ENCODE measurements at places on chromosomes 12 and 14.
A peak's percentile ranks its signal among the peaks of the same experiment; 100 is the strongest.

DNA sequence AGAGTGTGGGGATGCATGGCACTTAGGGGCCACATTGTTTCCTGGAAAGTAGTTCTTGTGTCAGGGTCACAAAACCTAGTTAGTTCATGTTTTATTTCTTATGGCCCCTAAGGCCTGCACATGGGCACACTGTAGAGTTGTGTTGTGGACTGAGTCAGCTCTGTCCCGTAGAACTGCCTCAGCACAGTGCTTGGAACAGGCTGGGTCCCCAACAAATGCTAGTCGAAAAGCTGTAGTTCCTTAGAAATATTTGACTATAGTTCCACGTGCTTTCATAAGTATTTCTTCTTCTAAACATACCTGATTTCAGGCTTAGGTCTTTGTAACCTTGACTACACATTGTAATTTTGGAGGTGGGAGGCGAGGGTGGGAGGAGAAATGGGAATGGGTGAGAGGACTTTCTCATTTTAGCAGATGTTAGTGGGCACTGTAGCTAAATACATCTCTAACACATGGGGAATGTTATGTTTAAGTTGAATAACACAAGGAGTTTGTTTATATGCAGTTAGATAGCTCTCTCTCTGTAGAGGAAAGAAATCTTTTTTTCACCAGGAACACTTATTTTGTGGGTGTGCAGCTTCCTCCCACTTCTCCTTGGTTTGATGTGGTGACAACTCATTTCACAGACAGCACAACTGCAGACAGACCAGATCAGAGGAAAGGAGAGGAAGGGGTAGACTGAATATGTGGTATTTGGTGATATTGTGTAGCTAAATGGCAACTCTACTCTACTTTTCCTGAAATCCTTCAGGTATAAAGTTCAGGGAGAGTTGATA, 39.5 kb upstream of the DACT1 start:
- no peak for DNase-seq

- DNase-seq = no peak
These were observed 35.7 kb downstream of the PAWR start for GRCh38 chr12:79655036-79655435.

DNA sequence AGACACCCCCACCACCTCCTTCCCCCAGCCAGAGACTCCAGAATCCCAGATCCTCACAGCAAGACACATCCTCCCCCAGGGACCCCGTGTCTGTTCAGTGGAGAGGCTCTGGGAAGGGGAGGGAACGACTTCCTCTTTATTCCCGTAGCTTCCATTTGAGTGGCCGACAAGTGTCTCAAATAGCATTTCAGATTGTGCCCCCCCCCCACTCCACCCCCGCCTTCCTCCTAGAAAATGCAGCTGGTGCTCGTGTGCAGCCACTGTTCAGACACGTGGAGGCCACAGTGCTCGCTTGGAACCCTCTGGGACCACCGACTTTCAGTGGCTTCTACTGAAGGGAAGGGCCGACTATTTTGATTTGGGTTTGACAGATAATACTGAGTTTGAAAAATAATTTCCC, 14.3 kb downstream of the PPP2R5C start:
- no peak for DNase-seq

DNA sequence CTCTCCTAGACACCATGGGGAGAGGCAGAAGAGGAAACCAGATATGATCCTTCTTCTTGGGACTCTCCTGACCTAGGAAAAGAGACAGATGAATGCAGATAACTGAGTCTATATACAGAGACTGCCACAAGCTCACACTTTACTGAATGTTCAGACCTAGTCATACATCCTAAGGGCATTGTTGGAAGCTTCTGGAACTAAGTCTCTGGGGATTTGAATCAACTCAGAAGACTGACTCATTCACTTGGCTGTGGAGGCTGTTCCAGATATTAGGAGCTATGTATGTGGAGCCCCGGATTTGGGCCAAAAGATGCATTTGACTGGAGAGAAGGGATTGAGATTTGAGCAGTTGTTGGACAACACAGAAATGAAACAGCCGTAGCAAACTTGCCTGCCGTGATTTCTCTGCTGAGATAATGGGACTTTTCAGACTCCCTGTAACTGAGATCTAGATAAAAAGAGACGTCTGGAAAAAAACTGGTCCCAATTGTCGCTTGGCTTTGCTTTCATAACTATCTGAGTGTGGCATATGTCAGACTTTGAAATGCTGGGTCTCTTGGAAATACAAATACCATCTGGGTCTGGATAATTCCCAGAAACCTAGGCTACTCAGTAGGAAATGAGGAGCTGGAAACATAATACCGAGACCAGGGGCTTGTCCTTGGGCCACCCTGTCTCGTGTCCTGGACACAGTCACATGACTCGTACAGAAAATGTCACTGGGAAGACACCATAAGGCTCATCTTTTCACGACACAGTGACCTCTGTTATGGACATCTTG, 396.8 kb downstream of the NUAK1 start:
- no peak for DNase-seq

- peak; percentile 49 for DNase-seq
These were observed 200.3 kb upstream of the CAND1 start for GRCh38 chr12:67068761-67069450.

- no peak for DNase-seq
These were observed 42.9 kb downstream of the GPR135 start for GRCh38 chr14:59422069-59422881.

DNA sequence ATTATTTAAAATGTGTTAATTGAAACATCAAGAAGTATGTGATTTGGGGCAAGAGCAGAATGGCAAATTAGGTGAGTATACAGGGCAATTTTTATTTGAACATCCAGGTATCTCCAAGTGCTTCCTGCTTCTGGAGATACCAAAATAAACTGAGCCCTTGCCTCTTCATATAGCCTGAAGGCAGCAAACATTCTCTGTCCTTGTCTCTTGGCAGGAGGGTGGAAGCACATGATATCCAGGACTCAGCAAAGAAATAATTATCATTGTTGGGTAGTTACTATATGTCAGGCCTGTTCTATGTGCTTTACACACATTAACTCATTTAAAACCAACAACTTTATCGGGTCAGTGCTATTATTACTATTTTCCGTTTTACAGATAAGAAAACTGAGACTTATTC, 12.5 kb downstream of the LIN7A start:
- no peak for DNase-seq

DNA sequence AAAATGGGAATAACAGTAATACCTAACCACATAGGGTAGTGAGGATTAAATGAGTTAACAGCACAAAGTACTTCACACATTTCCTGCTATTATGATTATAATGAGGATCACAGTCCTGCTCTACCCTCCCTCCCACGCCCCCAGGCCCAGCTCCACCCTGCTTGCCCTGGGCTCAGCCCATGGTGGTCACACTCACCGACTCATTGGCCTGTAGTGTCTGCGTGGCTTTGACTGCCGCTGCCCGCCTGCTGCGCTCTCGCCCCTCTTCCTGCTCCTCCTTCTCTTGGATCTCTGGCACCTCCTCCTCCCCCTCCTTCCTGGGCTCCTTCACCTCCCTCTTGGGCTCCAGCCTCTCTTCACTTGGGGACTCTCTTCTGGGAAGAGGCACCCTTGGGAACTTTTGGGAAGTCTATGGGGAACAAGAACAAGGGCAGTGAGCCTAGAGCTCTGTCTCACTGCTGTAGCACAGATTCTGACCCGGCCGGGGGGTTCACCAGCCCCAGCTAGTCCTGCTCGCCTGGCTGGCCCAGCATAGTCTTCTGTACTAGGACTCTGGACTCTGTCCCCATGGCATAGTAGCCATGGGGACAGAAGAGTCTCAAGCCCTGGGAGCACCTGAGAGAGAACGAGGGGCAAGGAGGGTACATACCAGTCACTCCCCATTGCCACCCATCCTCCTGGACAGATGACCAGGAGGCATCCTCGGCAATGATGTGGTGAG, 7.1 kb upstream of the PNMA1 start:
- DNase-seq = no peak

DNA sequence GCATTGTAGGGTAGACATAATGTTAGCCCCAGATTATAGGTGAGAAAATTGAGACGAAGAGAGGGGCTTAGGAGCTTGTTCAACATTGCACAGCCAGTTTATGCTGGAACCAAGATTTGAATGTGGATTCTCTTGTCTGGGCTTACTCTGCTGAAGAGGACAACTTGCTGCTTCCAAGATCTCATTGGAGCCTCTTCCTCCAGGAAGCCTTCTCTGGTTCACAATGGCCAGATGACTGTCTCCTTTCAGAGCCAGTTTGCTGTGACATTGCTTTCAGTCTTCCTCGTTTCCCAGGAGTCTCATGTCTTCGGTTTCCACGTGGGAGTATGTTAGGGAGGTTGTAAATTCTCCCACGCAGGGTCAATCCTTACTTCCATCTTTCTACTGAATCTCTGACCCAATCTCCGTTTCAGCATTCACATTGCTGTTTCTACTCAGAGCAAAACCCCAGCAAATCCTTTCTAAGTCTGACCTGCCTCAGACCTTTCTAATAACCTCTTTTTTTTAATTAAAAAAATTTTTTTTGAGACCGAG, 62.2 kb upstream of the LHX5 start:
- no peak for DNase-seq

DNA sequence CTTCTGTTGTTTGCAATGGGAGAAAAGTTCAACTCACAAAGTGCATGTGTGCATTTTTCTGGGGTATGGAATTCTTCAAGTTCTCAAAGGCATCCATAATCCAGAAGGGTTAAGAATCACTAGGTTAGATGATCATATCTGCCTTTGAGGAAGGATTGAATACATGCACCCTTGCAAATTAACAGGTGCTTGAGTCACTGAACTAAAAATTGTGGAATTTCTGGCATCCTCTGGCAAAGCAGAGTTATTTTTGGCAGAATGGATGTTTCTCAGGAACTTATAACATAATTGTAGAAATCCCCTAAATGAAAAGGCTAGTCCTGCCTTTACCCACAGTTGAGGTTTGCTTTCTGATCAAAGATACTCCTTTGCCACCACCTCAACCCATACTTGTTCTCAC, 136.5 kb upstream of the DYRK2 start:
- DNase-seq = no peak

DNA sequence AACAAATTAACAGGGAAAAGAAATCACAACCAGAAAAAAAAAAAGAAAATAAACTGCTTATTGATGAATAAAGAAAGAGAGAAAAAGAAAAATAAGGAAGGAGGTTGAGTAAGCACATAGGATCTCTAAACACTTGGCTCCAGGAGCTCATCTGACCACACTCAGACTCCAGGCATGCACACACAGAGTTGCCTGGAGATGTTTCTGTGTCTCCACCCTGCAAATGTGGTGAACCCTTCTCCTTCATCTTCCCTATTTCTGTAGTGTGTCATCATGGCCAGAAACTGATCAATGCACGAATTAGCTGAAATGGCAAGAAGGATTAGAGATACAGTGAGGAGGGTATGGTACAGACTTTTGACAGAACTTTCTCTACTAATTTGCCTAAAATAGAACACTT, 20.2 kb downstream of the OR4N2 start:
- DNase-seq = no peak

GRCh38 chr14:51188566-51189185, 51.4 kb upstream of the TMX1 start:
- DNase-seq = no peak

DNA sequence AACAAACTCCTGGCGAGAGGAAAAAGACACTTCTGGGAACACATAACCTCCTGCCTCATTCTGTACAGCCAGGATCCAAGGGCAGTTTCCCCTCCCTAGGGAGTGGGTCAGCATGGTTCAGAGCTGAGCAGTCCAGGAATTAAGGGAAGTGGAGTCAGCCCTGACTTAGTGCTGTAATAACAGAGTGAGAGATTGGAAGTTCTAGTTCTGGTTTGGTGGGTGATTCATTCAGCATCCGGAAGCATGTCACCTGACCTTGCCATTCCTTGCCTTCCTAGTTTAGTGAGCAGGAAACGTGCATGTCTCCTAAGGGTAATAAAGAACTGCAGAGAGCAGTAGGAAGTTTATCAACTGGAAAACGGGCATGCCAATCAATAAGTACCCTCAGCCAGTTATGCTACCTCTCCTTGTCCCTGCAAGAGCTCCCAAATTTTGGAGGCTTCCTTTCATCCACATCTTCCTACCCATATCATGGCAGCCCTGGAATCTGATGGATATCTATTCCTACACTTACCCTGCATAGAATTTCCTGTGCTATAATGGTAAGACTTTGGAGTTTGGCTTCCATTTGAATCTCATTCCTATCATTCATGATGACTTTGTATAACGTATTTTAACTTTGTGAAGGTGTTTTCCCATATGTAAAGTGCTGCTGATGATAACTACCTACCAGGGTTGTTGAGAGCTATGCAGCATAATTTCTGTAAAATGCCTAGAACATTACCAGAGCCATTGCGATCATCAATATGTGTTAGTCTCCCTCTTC, 28.5 kb upstream of the MAGOHB start:
- DNase-seq = no peak

DNA sequence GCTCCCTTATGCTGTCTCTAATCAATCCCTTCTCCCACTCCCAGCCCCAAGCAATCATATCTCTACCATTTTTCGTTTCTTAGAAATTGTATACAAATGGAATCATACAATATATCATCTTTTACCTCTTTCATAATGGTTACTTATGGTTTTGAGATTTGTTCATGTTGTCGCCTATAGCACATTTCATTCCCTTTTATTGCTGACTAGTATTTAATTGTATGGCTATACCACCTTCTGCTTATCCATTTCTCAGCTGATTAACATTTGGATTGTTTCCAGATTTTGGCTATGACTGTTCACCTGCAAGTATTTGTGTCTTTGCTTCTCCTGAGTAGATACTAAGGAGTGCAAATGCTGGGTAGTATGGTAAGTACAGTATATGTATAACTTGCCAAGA, 36.7 kb upstream of the GRIN2B start:
- DNase-seq = no peak

DNA sequence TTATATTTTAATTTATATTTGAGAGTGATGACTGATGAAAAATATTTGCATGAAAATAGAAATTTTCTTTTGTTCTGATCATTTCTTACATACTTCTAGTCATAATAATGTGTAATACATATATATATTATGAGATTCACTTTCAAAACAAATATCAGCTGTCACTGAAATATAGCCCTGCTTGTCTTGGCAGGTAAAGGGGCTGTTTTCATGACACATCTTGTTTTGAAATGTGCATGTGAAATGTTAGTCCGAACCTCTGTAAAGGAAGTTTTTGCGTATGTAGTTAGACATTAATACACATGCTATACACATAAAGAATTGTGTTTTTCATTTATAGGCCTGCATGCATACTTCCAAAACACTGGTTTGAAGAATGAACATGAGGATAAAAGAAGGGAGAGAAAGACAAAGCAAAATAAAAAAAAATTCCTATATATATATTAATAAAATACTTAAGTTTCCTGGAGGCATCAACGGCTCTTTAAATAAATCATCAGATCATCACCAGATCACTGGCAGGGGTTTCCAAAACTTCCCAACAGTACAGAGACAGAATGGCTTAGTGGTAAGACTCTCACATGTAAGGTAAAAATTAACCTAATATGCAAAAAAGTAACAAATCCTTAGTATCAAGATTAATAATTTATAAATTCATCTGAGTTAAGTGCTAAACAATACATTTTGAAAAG, 60.1 kb downstream of the SEL1L start:
- DNase-seq = no peak

DNA sequence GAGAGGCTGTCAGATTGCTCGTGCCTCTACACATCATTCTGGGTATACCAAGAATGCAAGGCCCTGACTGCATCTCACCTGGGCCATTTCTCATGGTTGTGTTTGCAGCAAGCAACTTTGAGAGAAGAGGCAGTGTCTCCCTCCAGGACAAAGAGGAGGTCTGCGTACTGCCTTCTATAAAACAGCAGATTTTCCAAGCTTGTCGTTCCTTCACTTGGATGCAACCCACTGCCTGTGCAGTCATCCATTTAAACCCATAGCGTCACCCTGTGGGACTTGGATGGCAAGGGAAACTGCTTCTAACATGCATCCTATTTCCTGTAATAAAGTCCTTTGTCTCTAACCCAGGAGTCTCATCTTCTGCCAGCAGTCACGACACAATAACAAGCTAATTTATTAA, 1.3 kb downstream of the POMT2 start:
- no peak for DNase-seq

- DNase-seq = no peak
These were observed 955 bp upstream of the FITM1 start for GRCh38 chr14:24129410-24129998.
